ENCODE measurements at places on chromosomes 2 and 18. TPM values are rescaled to one million over a fixed set of nuclear protein-coding genes. Genes with fewer than 3 reads are reported as not detected.

The COPS7B gene
- polyA plus RNA-seq: 57.6 TPM

The MAP3K20 gene
- 291 TPM for polyA plus RNA-seq

The RTP5 gene
- polyA plus RNA-seq: not detected

The TTC21B gene
- polyA plus RNA-seq: 13.0 TPM

The SPEG gene
- polyA plus RNA-seq: 185 TPM

The TUBA4B gene
- polyA plus RNA-seq: not detected

The LYPD6 gene
- polyA plus RNA-seq: 5.8 TPM

The UGT1A6 gene
- polyA plus RNA-seq: not detected

The RTKN gene
- 61.7 TPM for polyA plus RNA-seq

The ASIC4 gene
- polyA plus RNA-seq: 3.3 TPM

The ACVR1C gene
- not detected for polyA plus RNA-seq

The FHOD3 gene
- 127 TPM for polyA plus RNA-seq

The BMP10 gene
- polyA plus RNA-seq: 0.35 TPM
